ENCODE measurements at places on chromosomes 1 and 21.

DNA sequence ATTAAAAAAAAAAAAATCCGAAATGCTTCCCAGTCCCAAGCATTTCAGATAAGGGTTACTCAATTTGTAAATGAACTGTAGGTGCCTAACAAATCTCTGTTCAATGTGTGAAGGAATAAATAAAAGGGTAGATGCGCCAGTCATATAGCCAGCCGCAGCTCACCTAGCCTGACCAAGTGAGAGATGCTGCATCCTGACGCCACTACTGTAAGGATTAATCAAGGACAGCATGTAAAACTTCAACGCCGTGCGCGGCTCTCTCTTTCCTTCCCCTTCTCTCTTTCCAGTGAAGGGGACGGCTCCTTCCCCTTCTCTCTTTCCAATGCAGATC lies 441 bp downstream of the PPT1 start:
- no peak for DNase-seq

DNA sequence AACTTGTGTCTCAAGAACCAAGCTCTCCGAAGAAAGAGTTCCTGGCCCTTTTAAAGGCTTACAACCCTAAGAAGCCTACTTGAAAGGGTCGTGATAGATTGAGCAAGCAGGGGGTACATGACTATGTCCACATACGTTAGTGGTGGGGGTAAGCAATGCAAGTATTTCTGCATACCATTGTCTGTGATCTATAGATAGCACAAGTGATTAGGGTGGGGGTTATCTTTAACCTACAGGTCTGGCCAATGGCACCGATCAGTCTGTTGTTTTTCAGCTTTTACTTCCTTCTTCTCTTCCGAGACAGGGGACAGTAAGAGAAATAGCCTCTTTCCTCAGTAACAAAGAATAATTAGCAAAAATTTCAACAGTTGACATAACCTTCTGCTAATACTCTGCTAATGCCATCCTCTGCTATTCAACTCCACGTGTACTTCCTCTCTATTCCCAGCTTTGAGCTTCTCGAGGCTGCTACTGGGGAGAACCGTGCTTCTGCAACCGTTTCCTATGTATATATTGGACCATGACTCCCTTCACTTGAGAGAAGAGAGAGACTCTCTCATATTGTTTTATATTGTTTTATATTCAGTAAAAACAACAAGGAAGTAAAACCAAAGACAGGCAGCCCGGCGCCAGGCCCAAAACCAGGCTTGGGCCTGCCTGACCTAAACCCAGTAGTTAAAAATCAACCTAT lies 727.7 kb upstream of the NCAM2 start:
- no peak for DNase-seq

- DNase-seq, result no peak
Measured at GRCh38 chr1:189921613-189922012, 556.1 kb downstream of the BRINP3 start.

- no peak for DNase-seq
Measured at GRCh38 chr1:165844933-165845332, 17.5 kb downstream of the UCK2 start.

- DNase-seq, result no peak
Measured at GRCh38 chr1:160748878-160749269, 9.8 kb downstream of the SLAMF7 start.

- no peak for DNase-seq
Measured at GRCh38 chr1:88104886-88105285, 579.2 kb upstream of the PKN2 start.

DNA sequence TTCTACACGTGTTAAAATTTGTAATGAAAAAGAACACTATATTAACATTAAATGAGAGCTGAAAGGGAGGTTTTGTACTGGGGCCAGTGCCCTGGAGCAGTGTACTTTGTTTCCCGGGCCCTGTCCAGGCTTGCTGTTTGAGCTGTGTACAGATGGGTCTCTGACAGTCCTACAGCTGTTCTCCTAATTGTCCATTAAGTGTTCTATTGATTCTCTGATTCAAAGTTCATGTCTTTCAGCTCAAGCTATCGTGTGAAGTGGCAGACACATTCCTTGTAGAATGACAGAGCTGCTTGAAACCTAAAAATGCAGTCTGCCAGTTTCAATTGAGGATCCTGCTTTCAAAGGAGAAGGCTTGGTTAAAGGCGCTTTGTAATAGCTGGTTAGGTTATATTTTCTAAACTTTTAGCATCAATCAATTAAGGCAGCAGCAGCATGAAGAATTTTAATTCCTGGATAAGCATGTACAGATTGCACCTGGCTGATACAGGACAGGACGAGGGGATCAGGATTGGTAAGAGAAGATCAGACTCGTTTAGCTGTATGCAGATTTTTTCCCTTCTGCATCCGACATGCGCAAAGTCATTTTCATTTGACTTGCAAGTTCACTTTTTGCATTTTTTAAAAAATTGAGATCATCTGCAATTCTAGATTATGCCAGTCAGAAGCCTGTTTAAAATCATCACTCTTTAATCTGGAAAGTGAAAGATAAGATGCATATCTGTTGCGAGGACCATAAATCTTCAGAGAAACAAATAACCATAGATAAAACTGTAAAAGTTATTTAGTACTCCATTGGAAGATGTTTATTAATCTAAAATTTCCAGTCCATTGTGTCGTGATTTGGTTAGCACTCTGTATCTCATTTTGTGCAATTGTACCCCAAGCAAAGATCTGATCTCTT lies 98.5 kb downstream of the ATG4C start:
- DNase-seq, result no peak

GRCh38 chr21:31654340-31654739 lies 5.2 kb upstream of the SOD1 start:
- DNase-seq, result no peak

DNA sequence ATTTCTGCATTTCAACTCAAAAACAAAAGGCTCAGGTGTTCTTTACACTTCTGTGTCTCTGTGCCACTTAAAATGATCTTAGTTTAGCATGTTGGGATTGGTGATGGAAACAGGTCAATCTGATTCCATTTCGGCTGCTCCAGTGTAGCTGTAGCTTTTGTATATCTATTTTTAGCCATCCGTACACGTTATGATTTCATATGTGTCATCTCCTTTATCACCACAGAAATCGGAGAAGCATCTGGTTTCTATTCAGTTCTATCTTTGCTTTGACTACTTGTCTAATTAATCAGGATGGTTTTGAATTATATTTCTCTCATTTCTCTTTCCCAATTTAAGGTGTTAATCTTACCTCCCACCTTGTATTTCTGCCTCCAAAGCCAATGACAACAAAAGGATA lies 41.1 kb downstream of the RGS21 start:
- DNase-seq, result no peak

- DNase-seq, result peak; percentile 69
Measured at GRCh38 chr1:99682291-99682751, 36.4 kb downstream of the PALMD start.

- no peak for DNase-seq
Measured at GRCh38 chr21:17794518-17795145, 24.5 kb downstream of the C21orf91 start.

DNA sequence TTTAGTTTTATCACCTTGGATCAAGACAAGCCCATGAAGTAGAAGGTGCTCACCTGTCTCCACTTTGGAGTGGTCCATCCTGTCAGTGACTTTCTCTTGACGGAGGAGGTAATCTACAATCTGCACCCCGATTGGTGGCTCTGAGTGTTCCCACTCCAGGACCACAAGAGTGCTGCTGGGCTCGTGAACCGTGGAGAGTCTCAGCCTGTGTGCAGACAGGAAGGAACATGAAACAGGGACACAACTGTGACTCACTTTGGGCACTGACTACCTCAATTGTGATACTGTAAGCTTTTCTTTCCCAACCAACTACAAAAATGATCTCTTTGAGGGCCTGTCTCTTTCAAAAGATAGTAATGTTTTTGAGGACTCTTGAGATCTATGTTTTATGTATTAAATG lies 280.2 kb downstream of the ASTN1 start:
- DNase-seq, result no peak

DNA sequence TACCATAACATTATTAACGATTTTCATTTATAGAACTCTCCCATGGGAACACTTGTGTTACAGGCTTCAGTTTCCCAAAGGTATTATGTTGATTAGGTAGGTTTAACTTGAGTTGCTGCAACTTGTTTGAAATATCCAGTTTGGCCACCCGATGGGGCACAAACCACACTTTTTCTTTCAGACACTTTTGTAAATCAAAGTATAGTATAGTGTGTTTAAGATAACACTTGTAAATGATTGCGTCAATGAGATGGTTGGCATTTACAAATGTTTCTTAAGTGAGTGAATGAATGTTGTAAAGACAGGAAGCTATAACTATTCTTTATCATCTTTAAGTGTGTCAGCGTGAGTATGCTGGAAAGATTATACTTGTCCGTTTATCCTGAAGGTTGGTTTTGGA lies 4.3 kb downstream of the XPR1 start:
- no peak for DNase-seq

All from ELR (cell line).